ENCODE measurements at places on chromosomes 13 and 19.

DNA sequence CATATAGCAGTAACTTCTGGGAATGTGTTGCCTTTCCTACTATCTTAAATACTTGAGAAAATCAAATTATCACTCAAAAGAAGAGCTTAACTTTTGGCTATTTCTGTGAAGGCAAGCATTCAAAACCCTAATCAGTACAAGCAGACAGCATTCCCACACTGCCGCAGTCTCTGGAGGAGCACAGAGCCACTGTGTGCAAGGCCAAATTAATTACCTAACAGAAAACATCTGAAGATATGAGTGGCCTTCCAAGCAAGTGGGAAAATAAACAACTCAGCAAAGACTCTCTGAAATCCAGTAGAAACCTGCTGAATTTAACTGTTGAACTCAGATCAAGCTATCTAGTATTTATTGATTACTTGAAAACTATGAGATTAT, 68.2 kb downstream of the COL4A1 start:
- no peak for DNase-seq

- no peak for DNase-seq
Observed at GRCh38 chr19:18149596-18149975, 3.4 kb upstream of the PIK3R2 start.

GRCh38 chr13:75847588-75847987, 211.5 kb downstream of the LMO7 start:
- no peak for DNase-seq

GRCh38 chr19:54572696-54573311, 786 bp upstream of the LILRA2 start:
- no peak for DNase-seq

- no peak for DNase-seq
Observed at GRCh38 chr13:73428137-73428536, 369.3 kb downstream of the KLF5 start.

DNA sequence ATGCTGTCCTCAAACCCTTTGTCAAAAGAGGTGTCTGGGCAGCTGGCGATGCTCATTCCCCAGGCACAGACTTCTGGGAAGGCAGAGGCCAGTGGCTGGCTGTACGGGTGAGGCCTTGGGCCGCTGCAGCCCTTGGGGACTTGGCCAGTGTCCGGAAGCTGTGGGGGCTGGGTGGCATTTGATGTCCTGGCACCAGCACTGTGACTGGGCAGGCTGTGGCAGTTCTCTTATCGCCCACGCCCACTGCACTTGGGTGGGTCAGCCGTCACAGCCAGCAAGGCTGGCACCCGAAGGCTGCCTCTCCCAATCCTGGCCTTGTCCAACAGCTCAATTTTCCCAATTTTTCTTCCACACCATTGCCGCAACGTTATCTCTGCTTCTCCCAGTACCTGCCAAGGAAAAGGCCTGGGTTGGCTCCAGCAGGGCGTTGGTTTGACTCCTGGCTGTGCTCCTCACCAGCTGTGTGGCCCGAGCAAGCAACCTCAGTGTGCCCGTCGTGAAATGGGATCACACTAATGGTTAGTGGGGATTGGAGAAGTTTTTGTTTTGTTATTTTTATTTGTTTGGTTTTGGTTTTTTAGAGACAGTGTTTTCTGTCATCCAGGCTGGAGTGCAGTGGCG, 12.7 kb upstream of the SLC44A2 start:
- no peak for DNase-seq

DNA sequence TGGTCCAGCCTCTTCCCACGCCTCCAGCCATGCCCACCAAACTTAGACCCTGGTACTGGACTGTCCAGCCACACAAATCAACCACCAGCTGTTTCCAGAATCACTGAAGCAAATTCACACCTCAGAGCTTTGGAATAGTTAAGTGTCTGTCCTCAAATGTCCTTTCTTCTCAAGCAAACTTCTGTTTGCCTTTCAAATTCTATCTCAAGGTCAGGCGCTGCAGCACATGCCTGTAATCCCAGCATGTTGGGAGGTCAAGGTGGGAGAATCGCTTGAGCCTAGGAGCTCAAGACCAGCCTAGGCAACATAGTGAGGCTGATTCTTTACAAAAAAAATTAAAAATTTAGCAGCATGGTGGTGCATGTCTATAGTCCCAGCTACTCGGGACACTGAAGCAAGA, 19.4 kb upstream of the PRODH2 start:
- DNase-seq: no peak

DNA sequence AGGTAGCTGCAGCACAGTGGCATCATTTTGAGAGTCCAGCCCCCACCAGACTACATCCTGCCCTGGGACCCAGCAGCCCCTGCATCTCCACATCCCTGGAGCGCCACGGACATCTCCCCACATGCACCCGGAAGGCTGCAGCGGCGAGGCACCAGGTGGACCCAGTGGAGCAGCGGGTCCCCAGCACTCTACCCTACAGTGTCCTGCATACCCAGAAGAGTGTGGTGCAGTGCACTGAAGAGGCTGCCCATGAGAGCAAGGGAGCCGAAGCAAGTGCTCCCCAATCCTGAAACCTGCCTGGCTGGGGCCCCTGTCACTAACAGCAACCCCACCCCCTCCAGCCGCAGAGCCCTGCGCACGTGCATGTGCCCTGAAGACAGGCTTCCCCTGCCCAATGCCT, 21.3 kb upstream of the SLC7A9 start:
- no peak for DNase-seq

- peak; percentile 58 for DNase-seq
Observed at GRCh38 chr19:32339988-32340874, 5.2 kb upstream of the ZNF507 start.

GRCh38 chr19:17499648-17500446, 11.6 kb upstream of the PGLS start:
- no peak for DNase-seq

- no peak for DNase-seq
Observed at GRCh38 chr13:99396446-99396845, 89.2 kb upstream of the GPR183 start.

- no peak for DNase-seq
Observed at GRCh38 chr19:51272183-51272810, 21.4 kb downstream of the SIGLECL1 start.

- no peak for DNase-seq
Observed at GRCh38 chr13:57558051-57558467, 73.5 kb upstream of the PCDH17 start.

DNA sequence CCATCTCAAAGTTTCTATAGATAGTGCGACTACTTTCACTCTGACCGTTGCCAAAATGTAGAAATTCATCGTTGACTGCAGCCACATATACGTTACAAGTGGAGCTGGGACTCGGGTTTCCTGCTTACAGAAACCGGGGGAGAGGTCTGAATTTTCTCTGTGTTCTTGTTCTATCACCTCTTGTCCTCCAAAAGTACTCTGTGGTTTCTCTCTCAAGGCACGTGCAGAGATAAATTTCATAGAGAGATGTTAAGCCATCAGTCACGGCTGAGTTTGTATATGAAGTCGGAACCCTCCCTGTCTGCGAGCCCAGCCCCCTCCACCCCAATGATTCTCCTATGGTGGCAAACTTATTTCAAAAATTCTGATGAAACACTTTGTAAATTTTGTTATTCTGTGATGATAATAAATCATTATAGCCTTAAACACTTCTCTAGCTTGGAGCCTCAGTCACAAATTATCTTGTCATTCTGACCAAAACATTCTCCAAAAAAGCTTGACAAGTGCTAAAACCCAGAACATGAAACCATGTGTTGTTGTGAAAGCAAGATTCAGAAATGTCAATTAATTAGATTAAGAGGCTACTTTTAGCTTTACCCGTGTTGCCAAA, 87.5 kb downstream of the TSHZ3 start:
- DNase-seq: no peak

- no peak for DNase-seq
Observed at GRCh38 chr19:31118287-31118955, 230.8 kb downstream of the TSHZ3 start.

- DNase-seq: no peak
Observed at GRCh38 chr13:38045278-38046048, 175.9 kb upstream of the TRPC4 start.

GRCh38 chr19:7596211-7596937, 711 bp downstream of the CAMSAP3 start:
- no peak for DNase-seq

- DNase-seq: no peak
Observed at GRCh38 chr13:98890925-98891324, 86.9 kb downstream of the DOCK9 start.
